ENCODE measurements at places on chromosomes 4 and X.

GRCh38 chr4:46586566-46586965, 196.6 kb upstream of the GABRA2 start:
- no peak for DNase-seq

- no peak for DNase-seq
These were observed 274.4 kb downstream of the BANK1 start for GRCh38 chr4:102064747-102065442.

- DNase-seq: no peak
These were observed 52.6 kb downstream of the SGMS2 start for GRCh38 chr4:107877361-107877760.

GRCh38 chr4:79852305-79852730, 220.7 kb downstream of the ANTXR2 start:
- no peak for DNase-seq

DNA sequence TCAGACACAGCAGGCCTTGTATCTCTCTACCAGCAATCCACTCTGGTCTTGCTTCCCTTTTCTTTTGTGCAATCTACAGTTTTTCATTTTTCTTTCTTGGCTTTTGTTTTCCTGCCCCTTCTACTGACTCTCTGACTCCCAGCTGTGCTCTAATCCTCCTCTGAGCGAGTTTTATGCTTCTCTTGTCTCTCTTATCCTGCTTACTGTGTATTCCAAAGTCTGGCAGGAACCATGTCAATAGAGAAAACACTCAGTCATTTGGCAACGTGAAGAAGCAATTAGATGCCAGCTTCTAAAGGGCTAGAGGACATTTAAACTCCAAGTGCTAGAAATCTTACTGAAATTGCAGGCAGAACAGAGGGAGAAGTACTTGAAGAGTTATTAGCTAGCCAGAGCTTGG, 984.6 kb upstream of the TENM3 start:
- DNase-seq: no peak

DNA sequence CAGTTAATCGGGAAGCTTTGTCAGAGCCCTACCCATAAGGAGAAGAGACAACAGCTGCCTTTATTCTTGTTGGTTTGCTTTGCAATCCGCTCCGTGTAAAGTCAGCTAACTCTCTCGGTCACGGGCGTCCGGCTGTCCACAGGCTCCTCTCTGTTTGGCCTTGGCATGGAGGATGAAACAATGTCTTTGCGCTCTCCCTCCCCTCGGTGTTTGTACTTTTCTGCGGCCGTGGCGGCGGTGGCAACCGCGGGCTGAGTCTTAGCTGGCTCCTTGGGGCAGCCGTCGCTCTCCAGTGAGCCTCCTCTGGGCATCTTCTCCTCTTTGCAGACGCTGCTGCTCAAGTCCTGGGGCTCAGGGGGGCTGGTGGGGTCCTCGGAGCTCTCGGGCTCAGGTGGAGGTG, 10.6 kb upstream of the IRAK1 start:
- DNase-seq: no peak

DNA sequence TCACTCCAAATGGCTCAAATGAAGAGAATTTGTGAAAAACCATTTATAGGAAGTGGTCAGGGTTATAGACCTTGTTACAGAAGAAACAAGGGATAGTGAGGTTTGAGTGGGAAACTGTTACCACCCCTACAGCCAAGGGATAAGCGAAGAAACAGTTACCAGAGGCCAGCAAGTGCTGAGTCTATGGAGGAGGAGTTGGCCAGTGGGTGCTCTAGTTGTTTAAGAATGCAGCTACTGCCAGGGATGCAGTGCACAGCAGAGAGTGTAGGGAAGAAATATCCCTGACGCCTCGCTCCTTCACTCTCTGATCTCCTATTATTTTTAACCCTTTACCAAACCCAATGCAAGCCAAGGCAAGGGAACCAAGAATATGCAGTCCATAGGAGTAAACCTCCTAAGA, 15.2 kb upstream of the SYTL4 start:
- DNase-seq: no peak

DNA sequence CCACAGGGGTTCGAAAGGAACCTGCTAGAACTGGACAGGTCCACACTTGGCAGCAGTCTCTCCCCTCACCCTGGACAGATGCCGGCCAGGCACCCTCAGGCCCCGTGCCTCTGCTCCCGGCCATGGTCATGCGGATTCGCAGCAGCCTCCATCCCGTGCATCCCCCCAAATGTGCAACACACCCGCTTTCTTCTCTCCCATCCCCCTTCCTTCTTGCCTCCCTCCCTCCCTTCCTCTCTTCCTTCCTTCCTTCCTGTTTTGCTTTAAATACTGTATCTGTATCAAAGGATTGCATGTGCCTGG, 35.0 kb upstream of the HMX1 start:
- no peak for DNase-seq

DNA sequence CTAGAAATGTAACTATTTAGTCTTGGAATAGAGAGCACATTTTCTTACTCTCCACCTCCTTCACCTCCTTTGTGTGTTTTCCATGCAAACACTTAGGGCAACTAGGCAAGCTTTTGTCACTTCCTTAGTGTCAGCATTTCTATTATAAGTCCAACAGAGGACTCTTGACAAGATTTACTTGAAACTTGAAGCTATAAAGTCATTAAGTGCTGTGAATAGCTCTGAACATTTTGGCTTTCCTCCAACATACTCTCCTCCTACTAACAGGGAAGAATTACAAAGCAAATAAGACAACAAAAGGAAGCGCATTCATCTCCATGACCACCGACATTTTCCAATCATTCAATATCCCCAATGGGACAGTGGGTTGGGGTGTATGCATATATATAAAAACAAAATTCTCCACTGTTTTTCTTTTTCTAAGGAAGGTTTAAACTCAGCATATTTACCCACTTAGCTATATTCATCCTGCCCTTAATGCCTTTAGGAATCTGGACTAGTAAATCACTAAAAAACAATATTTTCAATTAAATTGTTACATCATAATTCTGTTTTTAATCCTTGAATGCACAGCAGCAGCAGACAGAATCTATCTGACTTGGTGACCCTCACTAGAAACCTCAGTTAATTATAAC, 264.6 kb downstream of the SNCA start:
- no peak for DNase-seq

GRCh38 chr4:118290951-118291350, 61.9 kb downstream of the PRSS12 start:
- no peak for DNase-seq

- peak; percentile 31 for DNase-seq
These were observed 217.3 kb upstream of the TAPT1 start for GRCh38 chr4:16443504-16444088.

- no peak for DNase-seq
These were observed 226.8 kb upstream of the LNX1 start for GRCh38 chr4:53818104-53818503.
